ENCODE measurements at places on chromosomes 3 and 15.

- DNase-seq: no peak
- peaks cover 5% of the 10 kb centered on the region for H3K36me3 ChIP-seq
- H3K4me1 ChIP-seq: peaks cover 44% of the 10 kb centered on the region
Measured at GRCh38 chr15:85401108-85401774, 20.8 kb downstream of the AKAP13 start.

- no peaks in the 10 kb centered on the region for H3K4me1 ChIP-seq
- H3K36me3 ChIP-seq: peaks cover 2% of the 10 kb centered on the region
- no peak for DNase-seq
- peaks cover 7% of the 10 kb centered on the region for H3K27me3 ChIP-seq
- no peak overlapping the region for H3K27ac ChIP-seq
Measured at GRCh38 chr15:35019404-35020327, 31.6 kb upstream of the ZNF770 start.

- no peaks in the 10 kb centered on the region for H3K27me3 ChIP-seq
- H3K27ac ChIP-seq: no peak overlapping the region
- peaks cover 39% of the 10 kb centered on the region for H3K36me3 ChIP-seq
- H3K4me3 ChIP-seq: no peak overlapping the region
Measured at GRCh38 chr3:179768080-179768479, 115.2 kb downstream of the USP13 start.

DNA sequence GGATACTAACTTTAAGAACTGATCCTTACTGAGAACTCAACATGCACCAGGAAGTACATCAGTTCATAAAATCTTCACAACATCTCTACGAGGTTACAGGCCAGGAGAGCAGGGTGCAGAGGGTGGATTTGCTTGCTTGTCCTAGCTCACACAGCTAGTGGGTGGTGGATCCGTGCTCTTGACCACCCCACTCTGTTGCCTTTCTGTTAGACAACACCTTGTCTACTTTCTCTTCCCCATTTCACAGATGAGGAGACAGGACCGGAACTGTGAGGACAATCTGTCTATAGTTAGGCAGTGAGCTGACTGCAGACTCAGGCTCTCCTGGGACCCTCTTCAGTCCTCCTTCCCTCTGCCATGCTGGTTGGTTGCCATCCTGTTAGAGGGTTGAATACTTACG, 221.7 kb upstream of the TLE3 start:
- no peaks in the 10 kb centered on the region for H3K36me3 ChIP-seq
- DNase-seq: peak; percentile 70
- H3K4me1 ChIP-seq: peaks cover 45% of the 10 kb centered on the region
- H3K27me3 ChIP-seq: no peaks in the 10 kb centered on the region
